ENCODE measurements at places on chromosomes 11 and 22. TPM values are rescaled to one million over a fixed set of nuclear protein-coding genes. Genes with fewer than 3 reads are reported as not detected.

The OR8G1 gene
- not detected for polyA plus RNA-seq

DNA sequence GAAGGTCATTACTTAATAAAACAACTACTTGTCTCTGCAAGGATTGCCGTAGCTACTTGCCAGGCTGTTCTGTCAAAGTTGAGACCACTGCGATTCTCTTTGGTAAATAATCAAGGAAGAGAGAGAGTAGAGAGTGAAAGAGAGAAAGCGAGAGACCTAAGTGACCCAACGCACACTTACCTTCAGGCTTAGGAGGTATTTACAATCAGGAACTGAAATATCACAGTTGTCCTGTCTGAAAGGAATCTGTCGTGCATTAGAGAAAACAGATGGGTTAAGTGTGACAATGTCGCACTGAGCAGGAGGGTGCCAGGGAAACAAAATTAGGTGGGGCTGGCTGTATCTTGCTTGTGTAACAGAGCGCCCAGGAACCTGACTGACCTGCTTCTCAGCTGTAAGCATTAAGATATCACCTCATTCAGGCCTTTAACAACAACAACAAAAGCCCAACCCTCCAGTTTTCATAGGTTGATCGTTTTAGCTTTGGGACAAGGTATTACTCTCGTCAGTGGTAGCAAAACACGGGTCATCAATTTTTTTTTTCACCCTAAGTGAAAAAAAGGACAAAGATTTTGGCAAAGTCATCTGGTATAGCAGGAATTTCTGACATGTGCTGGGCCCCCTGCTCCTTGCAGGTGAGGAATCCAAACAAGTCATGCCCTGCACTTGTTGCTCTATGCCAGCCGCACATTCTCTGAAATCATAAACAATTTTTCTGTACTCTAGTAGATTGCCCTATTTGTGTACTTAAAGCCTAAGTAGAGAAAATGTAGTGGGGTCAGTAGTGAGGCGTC, at the start of gene MUC15:
Gene MUC15, minus strand, starts transcription at position 403 of the 794 bp plus-strand sequence. CDS start 5,169 bp downstream, outside the sequence.
- H3K4me3 ChIP-seq: no peak within 1 kb of the TSS
- H3K4me1 ChIP-seq: no peaks in the 10 kb centered on the region
- no peaks in the 10 kb centered on the region for H3K36me3 ChIP-seq
- no peak for DNase-seq
- no peaks in the 10 kb centered on the region for H3K27me3 ChIP-seq

- H3K4me1 ChIP-seq: no peaks in the 10 kb centered on the region
- no peak overlapping the region for H3K27ac ChIP-seq
- no peaks in the 10 kb centered on the region for H3K36me3 ChIP-seq
- DNase-seq: no peak
Measured at GRCh38 chr11:100095809-100096208, 591.3 kb upstream of the ARHGAP42 start.

DNA sequence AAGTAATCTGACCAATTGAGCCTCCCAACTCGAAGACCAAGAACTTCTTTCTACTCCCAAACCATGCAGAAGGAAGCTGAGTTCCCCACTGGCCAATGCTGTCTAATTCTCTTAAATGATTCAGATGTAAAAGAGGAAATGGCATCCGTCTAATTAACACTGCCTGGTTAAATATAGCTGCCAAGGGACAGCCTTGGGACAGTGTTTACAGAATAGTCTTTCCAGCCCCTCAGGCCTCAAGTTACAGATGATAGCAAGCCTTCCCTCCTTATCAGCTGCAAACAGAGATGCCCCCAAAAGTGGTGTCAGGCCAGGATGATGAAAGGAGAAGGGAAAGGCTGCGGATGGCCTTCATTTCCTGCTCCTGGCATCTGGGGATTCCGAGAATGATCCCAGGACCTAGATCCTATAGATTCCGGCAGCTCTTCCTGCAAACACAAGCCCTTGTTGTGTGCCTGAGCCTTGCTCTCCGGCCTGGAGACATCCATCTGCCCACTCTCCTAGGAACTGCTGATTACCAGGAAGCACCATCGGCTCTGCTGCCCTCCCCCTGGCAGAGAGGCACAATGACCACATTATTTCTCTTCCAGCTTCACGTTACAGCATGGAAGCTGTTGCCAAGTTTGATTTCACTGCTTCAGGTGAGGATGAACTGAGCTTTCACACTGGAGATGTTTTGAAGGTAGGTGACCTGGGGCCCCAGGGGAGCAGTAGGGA, 13.5 kb upstream of the TMA7B start:
- H3K4me1 ChIP-seq: peaks cover 13% of the 10 kb centered on the region
- no peaks in the 10 kb centered on the region for H3K27me3 ChIP-seq
- no peak for DNase-seq
- H3K36me3 ChIP-seq: no peaks in the 10 kb centered on the region
- no peak overlapping the region for H3K27ac ChIP-seq

The TEX12 gene
- 0.27 TPM for polyA plus RNA-seq

The OR56A4 gene
- polyA plus RNA-seq: not detected

The SLC35E4 gene
- polyA plus RNA-seq: 1.2 TPM

DNA sequence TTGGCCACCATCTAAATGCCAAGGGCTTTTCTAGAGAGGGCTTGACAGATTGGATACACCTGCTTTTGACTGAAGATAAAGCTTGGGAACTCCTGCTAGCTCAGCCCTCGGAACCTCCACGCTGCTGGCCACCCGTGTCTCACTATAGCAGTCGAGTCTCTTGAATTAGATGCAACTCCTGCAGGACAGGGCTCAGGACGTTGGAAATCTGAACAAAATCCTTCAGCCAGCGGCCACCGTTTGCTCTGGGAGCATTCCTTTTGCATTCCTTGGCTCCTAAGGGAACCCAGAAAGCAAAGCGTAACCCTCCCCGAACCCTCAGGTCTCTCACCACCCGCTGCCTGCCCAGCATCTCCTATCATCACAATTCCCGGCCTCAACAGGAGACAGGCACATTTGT, 77.8 kb downstream of the GRIK4 start:
- H3K27me3 ChIP-seq: no peaks in the 10 kb centered on the region
- H3K4me1 ChIP-seq: no peaks in the 10 kb centered on the region
- no peak overlapping the region for H3K27ac ChIP-seq
- no peak overlapping the region for H3K4me3 ChIP-seq
- DNase-seq: no peak

- no peak overlapping the region for H3K4me3 ChIP-seq
- no peaks in the 10 kb centered on the region for H3K27me3 ChIP-seq
- peak; percentile 14 for DNase-seq
- H3K36me3 ChIP-seq: no peaks in the 10 kb centered on the region
Measured at GRCh38 chr11:88555018-88555828, 217.7 kb upstream of the CTSC start.

DNA sequence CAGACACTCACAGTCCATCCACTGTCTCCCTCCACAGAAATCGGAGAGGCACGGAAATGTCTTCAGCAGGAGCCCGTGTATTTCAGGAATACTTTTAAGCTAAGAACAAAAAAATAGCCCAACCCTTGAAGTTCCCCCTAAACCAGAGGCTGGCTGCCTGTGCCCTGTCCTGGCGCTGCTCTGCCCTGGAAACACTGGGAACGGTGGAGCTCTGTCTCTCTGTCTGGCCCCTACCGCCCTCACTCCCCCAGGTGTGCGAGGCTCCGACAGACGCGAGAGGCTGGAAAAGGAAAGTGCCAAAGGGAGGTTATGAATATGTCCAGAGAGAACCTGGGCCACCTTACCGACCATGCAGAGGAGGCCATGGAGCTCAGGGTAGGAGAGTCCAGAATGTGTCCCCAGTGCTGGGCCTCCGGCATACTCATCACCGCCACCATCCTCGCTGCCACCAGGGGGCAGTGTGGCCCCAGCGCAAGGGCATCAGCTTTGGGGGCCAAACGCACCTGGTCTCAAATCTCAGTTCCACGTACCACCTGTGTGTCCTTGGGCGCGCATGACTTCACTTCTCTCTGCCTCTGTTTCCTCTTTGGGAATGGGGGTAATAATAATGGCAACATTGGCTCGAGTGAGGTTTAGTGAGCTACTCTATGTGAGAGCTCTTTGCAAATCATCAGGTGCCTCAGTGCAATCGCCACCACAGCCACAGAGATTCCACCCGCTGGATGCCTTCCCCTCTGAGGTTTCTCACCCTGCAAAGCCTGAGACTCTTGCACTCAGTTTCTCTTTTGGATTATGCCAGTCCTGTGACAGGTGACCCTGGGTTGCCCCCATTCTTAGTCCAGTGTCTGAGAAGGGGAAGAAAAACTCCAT, 10.4 kb upstream of the SLCO2B1 start:
- H3K36me3 ChIP-seq: no peaks in the 10 kb centered on the region
- H3K27me3 ChIP-seq: peaks cover 5% of the 10 kb centered on the region
- DNase-seq: peak; percentile 70
- peaks cover 18% of the 10 kb centered on the region for H3K4me1 ChIP-seq
- no peak overlapping the region for H3K4me3 ChIP-seq
- H3K27ac ChIP-seq: no peak overlapping the region

GRCh38 chr22:49481659-49482399, 345.8 kb downstream of the BRD1 start:
- no peaks in the 10 kb centered on the region for H3K36me3 ChIP-seq
- no peak overlapping the region for H3K27ac ChIP-seq
- H3K27me3 ChIP-seq: peaks cover 28% of the 10 kb centered on the region

The OLFML1 gene
- 15.4 TPM for polyA plus RNA-seq

The FAR1 gene
- 67.8 TPM for polyA plus RNA-seq

GRCh38 chr11:126452241-126453101, 97.0 kb downstream of the ST3GAL4 start:
- H3K27ac ChIP-seq: no peak overlapping the region
- H3K4me1 ChIP-seq: no peaks in the 10 kb centered on the region
- no peaks in the 10 kb centered on the region for H3K36me3 ChIP-seq

DNA sequence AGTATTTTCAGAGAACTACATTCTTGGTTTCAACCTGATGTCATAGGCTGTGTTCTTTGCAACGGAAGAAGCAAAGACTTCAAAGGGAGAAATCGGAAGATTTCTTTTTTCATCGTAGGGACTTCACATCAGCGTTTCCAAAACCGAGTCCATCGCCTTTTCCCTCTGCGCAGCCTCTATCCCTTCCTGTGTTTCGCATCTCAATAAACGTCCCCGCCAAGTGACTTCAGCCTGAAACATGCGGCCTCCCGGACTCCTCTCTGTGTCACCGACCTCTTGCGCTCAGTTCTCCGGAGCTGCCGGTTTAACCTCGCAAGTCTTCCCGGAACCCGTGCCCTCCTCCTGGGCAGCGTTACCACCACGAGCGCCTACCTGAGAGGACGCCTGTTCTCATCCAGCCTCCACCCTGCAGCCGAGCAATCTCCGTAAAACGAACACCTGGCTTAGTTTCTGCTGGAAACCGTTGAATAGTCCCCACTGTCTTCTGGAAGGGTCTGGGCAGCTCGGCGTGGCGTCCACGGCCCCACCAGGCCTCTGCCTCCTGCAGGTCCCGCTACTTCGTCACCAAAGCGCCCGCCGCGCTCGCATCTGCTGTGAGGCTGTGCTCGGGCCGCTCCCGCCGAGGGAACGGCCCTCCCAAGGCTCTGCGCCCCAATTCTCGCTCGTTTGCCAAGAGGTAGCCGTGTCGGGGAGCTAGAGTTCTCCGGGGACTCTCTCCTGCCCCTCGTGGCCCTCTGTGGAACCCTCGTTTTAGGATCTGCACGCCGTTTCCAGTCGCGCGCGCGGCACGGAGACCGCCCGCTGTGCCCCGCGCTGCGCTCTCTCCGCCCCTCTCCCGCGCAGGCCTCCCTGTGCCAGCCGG, at the start of gene GLB1L3:
Gene GLB1L3, plus strand, starts transcription at position 846 of the 862 bp plus-strand sequence. CDS start 362 bp downstream, outside the sequence.
- H3K36me3 ChIP-seq: no peaks in the 10 kb centered on the region
- no peak within 1 kb of the TSS for H3K27ac ChIP-seq
- H3K4me1 ChIP-seq: peaks cover 4% of the 10 kb centered on the region
- peak; percentile 39 for DNase-seq

DNA sequence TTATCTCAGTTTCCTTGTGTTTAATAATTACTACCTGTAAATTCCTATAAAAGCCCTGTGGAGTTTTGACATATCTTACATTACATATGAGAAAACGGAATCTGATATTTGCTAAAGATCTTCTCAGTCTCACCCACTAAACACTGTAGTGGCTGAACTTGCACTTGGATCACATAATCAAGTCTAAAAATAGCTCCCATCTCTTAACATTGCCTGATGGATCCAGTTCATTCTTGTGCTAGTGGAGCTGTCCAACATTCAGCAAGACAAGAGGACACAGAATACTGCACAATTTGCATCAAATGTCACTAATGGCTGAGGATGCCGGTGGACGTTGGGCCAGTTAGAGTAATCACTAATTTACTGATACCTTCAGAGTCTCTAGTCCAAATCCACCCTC, 569.9 kb upstream of the ANO5 start:
- no peaks in the 10 kb centered on the region for H3K27me3 ChIP-seq
- no peak for DNase-seq
- no peaks in the 10 kb centered on the region for H3K4me1 ChIP-seq
- no peak overlapping the region for H3K4me3 ChIP-seq

DNA sequence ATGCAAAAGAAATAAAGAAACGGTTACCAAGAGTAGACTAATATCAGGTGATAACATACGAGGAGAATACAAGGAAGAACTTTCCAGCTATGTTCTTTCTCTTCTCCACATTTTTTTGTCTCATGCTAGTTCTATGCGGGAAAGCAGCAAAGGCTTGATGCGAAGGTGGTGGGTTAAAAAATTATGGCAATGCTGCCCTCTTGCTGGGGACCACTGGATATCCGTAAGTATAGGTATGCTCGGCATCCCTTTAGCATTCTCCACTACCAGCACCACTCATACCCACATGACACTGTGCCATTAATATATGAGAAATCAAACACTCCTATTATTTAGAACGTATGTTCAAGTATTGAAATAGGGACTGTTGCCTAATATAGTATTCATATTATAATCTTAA, 776.4 kb downstream of the LRRC4C start:
- H3K4me3 ChIP-seq: no peak overlapping the region
- no peak for DNase-seq
- H3K4me1 ChIP-seq: no peaks in the 10 kb centered on the region

DNA sequence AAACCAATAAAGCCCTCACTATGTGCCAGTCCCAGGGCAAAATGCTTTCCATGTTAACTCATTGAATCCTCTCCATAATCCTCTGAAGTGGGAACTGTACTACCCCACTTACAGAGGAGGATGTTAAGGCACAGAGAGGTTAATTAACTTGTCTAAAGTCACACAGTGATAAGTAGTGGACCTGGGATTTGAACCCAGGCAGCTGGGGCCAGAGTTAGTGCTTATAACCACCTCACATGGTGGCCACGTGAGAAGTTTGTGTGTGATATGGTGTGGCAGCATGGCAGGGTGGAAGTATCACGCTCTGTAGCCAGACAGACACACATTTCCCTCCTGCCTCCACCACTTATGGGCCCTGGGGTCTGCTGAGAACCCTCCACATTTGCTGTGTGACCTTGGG, 16.5 kb downstream of the PARVG start:
- H3K27me3 ChIP-seq: no peaks in the 10 kb centered on the region
- H3K27ac ChIP-seq: no peak overlapping the region
- H3K36me3 ChIP-seq: no peaks in the 10 kb centered on the region
- H3K4me1 ChIP-seq: no peaks in the 10 kb centered on the region
- no peak for DNase-seq
- H3K4me3 ChIP-seq: no peak overlapping the region
